ENCODE measurements at places on chromosomes 4 and X.
A peak's percentile ranks its signal among the peaks of the same experiment; 100 is the strongest.

GRCh38 chr4:42965326-42965725, 72.8 kb downstream of the GRXCR1 start:
- no peak for DNase-seq

GRCh38 chr4:111959222-111959621, 186.0 kb upstream of the FAM241A start:
- DNase-seq: no peak

DNA sequence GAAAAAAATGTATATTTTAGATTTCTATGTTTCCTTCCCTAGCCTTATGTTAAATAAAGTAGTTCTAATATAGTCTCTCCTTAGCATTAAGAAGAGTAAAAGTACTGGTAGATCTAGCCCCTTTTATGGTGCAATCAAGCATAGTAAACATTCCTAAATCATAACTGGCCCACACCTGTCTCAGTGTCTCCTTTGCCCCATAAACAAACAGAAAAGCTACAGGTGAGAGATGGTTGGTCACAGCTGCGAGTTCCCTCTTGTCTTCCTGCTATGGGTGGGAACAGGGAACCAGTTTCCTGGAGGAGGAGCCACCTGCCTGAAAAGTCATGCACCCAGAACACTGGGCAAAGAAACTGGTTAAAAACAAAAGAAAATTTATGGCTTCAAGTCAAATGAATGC, 16.6 kb downstream of the SOWAHB start:
- DNase-seq: no peak

- no peak for DNase-seq
These were observed 15.1 kb downstream of the S100G start for GRCh38 chrX:16665089-16665488.

DNA sequence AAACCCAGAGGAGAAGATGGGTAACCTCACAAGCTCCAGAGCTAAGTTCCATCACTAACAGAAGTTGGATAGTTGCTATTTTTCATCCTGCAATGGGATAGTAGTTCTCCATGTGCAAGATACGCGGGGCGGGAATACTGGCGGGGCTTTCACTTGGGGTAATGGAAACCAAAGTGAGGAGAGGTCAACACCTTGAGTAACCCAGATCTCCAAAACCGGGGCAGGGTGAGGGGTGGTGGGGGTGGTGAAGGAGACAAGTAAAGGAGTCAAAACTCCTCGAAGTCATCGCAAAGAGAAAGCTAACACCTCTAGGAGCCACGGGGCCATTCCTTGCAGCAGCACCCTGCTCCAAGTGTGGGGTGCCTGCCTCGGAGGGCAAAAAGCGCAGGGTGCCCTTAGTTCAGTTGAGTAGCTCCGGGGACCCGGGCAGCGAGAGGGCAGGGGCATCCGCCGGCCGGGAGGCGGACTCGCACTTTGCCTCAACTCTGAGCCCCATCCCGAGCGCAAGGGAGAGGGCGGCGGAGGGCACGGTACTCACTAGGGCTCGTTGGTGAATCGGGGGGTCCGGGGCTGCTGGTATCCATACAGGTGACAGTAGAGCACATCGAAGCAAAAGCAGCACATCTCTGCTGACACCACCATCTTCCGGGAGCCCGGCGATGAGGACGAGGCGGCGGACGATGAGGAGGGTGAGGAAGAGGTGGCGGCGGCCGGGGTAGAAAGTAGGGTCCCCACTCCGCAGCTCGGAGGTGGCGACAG, 645 bp downstream of the AMMECR1 start:
- DNase-seq: no peak

DNA sequence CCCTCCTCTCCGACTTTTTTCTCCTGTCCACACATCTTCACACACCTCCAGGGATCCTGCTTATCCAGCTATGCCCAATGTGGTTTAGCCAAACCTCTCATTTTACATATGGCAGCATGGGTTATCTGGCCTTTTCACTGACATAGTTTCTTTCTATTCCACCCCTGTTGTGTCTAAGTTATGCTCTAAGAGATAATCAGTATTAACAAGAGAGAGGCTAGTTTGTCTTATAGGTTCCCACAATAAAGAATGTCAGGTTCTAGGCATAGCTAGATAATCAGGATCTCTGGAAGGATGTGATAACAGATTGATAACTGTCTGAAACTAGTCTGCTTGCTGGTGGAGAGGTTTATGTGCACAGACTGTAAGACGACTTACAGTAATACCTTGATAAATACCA, 7.7 kb upstream of the GALNT7 start:
- no peak for DNase-seq

GRCh38 chr4:68606240-68606639, 30.1 kb upstream of the UGT2B17 start:
- DNase-seq: no peak

DNA sequence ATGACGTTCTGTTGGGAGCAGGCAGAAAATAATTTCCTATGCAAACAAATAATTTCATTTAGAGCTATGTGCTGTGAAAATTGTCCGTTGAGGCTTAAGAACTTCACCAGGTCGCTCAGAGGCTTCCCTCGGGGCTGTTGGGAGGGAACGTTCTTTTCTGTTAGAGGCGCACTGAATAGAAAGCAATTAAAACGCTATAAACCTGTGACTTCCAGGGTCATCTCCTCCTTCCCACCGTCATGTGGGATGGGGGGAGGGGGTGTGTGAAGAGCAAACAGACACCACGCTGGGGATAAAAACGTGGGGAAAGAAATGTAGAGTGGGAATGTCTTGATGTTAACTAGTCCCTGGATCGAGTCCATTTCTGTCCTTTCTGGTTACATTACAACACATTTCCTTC, 35.2 kb upstream of the ZNF518B start:
- no peak for DNase-seq

- DNase-seq: no peak
These were observed 2.5 kb upstream of the RS1 start for GRCh38 chrX:18674417-18674787.

- DNase-seq: no peak
These were observed 656.6 kb downstream of the ANKRD50 start for GRCh38 chr4:124055896-124056295.

DNA sequence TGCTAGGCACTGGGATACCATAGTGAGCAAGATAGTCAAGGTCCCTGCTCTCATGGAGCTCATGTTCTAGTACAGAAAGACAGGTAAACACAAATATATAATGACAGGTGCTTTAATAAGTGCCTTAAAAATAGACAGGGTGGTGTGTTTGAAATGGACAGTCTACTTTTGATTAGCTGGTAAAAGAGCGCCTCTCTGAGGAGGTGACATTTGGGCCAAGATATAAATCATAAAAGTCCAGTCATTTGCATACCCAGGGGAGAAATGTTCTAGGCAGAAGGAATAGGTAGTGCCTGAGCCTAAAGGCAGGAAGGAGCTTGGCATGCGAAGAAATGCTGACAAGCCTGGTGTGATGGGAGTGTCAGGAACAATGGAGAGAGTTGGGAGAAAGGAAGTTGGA, 83.6 kb downstream of the DNAAF6 start:
- no peak for DNase-seq

DNA sequence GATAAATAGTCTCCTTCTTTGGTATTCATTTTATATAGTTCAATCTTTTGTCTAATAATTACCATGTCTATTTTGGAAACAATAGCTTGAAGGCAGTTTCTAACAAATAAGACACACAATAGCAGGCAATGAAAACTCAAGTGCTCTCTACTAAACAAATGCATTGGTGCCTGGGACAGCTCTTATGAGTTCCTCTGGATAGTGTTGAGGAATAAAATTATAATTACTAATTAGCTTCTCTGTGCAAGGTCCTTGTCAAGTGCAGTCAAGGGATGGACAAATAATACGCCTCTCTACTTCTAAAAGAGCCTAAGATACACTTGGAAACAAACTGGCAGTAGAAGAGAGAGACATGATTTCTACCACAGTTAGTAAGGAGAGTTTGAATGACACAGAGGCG, 229.0 kb upstream of the GLRA2 start:
- DNase-seq: no peak

DNA sequence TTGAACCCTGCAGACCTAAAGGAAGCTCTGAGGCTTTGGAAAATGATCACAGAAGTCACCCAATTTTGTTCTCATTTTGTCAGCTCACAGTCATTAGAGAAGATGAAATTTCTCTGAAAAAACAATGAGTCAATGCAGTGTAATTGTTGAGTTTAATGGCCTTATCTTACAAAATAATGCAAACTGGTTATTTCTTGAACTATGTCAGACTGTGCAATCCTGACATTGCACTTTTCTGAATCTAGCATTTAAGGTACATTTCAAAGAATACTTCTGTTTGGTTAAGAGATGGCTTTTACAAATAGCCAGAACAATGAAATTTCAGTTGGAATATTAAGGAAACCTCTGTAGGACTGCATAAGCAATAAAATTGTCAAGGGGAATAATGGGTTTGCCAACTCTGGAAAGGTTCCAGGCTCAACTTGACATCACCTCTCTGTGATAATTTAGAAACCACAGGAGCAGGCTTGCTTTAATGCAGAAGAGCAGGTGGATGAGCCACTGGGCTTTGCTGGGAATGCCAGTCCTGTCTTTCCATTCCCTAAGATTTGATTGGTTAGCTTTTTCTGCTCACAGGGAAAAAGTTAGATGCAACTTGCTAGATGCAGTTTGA, 222.8 kb downstream of the FRMPD4 start:
- DNase-seq: no peak

DNA sequence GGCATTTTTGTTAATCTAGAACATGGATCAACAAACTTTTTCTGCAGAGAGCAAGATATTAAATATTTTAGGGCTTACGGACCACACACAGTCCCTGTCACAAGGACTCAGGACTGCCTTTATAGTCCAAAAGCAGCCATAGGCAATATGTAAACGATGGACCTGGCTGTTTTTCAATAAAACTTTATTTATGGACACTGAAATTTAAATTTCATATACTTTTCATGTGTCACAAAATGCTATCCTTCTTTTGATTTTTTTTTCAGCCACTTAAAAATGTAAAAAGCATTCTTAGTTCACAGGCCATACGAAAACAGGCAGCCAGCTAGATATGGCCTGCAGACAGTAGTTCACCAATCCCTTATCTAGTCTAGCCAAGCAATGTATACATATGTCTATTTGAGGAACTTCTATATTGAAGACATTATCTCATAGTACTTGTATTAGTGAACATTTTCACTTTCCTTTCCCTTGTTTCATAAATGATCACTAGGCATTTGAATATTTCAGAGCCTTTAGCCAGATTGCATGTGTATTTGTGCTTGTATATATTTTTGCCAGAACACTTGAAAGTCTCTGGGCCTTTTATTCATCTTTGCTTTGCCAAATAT, 350.9 kb downstream of the RPA4 start:
- DNase-seq: no peak

GRCh38 chr4:141294306-141294705, 73.6 kb downstream of the ZNF330 start:
- no peak for DNase-seq

- no peak for DNase-seq
These were observed 397.6 kb upstream of the BOD1L1 start for GRCh38 chr4:14025111-14025510.

DNA sequence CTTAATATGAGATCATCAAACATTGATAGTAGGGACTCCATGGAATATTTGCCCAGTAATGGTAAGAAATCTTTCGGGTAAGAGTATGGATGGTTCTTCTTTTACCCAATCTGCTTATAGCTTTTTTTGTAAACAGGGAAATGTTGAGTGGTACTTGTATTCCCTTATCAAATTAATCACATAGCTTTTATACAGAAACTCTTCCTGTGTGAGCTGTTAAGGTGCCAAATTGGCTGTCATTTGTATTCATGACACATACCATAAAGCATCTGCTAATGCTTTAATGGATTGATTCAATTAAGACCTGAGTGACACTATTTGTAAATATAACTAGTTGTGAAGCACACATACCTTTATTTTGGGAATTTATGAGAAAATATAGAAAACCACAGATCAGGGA, 34.2 kb downstream of the KLF3 start:
- DNase-seq: no peak

- DNase-seq: no peak
These were observed 2.9 kb downstream of the IL9R start for GRCh38 chrX:156000361-156000926.

- DNase-seq: no peak
These were observed 93.0 kb downstream of the DRD5 start for GRCh38 chr4:9874385-9874784.

GRCh38 chr4:14965071-14965470, 37.2 kb upstream of the CPEB2 start:
- no peak for DNase-seq

DNA sequence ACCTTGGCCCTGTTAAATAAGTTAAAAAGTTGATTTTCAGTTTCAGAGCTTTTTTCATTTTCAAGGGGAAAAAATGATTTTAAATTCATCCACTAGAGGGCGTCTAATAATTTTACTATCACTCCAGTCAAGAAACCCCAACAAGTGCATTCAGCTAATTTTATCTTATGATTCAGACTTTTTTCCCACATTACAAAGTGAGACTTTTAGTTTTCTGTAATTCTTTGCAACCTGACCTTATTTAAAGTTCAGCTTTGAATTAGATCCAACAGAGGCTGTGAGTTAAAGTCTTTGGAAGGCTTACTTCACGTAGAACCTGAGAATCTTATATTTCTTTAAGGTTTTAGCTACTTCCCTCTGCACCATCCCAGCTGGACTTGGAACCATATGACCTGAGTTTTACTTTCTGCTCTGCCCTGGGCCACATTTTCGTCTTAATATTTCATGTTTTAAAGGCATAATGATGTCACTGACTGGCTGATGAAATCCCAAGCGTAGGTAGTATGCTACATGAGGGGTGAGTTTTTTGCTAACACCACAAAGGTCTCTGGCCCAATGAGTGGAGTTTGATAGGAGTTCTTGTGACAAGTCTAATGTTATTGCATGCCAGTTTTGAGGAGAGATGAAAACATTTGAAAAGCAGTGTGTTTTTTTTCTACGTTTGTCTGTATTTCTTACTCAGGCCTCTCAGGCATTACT, 7.2 kb downstream of the GNRHR start:
- no peak for DNase-seq

DNA sequence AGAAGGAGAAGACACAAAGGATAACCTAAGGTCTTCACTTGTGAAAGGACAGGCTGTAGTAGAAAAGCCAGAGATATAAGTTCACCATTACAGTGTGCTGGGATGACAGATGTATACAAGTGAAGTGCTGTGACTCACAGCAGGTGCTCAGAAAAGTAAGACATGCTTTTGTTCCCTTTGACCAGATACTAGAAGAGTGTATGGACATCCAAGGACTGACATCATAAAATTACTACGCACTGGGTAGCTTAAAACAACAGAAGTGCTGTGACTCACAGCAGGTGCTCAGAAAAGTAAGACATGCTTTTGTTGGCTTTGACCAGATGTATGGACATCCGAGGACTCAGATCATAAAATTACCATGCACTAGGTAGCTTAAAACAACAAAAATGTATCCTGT, 61.6 kb upstream of the BTC start:
- no peak for DNase-seq

- DNase-seq: peak; percentile 2
These were observed 186.8 kb downstream of the TMA16 start for GRCh38 chr4:163681208-163681821.

DNA sequence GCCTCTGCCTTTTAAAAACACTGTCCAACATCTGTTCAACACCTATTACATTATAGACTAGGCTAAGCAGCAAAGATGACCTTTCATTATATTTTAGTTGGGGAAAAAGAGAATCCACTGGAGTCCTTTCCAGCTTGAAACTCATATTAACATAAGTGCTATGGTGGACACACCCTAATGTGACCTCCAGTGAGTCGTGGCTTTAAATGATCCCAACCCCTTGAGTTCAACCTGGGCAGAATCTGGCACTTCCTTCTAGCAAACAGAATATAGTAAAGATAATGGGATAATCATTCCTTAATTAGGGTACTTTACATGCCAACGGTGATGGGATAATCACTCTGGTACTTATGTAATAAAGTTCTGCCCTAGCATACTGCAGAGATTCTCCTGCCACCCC, 162.6 kb downstream of the MAB21L2 start:
- no peak for DNase-seq
